NCI-H1436 (cell line): ENCODE measurements at places on chromosomes 16 and 17.

DNA sequence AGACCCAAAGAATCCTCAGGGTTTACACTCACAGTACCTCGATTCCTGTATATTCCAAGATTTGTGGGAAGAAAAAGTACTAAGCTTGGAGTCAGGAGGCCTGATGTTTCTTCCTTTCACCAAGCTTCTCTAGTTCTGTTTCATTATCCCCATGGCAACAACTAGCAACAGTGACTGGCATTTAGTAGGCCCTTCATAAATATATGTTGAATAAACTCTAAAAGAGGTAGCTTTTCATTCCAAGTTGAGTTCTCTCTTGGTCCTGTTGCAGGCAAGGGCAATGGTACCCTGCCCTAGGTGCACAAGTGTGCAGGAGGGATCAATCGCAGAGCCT lies 527 bp upstream of the UBE2Z start:
- peak; percentile 24 for DNase-seq

GRCh38 chr17:43840814-43841213 lies 6.2 kb upstream of the CD300LG start:
- no peak for DNase-seq

GRCh38 chr17:71283486-71283885 lies 837.3 kb upstream of the SOX9 start:
- DNase-seq = no peak

DNA sequence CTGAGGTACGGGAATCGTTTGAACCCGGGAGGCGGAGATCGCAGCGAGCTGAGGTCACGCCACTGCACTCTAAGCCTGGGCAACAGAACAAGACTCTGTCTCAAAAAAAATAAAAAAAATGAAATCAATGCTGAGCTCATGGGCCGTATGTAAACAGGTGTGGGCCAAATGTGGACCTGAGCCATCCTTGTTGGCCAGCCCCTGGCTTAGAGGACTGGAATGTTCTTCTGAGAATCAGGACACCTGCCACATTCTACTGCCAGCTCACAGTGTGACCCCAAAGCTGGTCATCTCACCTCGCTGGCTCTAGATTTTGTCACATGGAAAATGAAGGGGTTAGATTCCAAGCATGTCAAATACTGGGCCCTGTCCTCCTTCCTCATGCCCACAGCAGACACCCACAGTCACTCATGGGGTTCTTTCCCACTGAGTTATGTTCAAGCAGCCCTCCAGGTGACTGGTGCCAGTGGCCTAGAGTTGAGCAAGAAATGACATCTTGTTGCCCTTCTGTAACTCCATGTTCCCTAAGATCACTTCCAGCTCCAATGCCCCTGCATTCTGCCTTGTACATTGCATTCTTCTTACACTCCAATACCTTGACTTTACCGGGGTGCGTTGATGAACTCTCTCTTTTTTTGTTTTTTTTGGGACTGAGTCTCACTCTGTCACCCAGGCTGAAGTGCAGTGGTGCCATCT lies 110.6 kb downstream of the ABCC1 start:
- no peak for DNase-seq

- DNase-seq = no peak
These were observed 124.4 kb downstream of the SPACA3 start for GRCh38 chr17:33116021-33116551.

GRCh38 chr16:90078579-90078895 lies 1.4 kb upstream of the PRDM7 start:
- no peak for DNase-seq

- no peak for DNase-seq
These were observed 34.3 kb upstream of the TMEM92 start for GRCh38 chr17:50239937-50240336.

- DNase-seq = no peak
These were observed 19.7 kb upstream of the SPPL2C start for GRCh38 chr17:45824901-45825492.

DNA sequence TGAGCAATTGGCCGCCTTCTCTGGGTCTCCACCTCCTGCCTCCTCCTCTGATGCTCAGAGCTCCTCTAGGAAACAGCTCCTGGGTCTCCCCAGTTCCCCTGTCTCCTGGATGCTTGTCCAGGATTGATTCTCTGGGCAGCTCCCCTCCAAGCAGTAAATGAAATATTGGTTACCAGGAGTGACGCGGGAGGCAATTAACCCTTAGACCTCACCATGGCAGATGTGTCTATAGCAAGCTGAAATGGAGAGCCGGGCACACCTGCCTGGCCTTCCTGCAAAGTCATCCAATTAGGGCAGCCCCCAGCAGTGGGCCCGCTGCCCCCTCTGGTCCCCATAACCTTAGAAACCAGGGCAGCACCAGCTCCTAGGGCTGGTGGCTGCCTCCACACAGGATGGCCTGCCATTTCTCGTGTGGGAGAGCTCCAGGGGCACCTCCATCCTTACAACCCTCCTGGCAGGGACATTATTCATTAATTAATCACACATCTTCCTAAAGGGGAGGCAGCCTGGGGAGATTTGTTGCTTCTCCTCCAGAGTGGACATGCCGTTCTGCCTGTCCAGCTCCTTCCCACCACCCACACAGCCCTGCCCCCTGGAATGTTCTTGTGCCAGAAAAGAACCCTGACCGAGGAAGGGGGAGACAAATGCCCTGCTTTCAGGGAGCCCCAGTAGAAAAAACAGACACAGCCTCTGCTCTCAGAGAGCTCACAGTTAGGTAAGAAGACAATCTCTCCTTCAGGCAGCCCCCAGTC lies 8.3 kb upstream of the KIF18B start:
- DNase-seq = no peak

DNA sequence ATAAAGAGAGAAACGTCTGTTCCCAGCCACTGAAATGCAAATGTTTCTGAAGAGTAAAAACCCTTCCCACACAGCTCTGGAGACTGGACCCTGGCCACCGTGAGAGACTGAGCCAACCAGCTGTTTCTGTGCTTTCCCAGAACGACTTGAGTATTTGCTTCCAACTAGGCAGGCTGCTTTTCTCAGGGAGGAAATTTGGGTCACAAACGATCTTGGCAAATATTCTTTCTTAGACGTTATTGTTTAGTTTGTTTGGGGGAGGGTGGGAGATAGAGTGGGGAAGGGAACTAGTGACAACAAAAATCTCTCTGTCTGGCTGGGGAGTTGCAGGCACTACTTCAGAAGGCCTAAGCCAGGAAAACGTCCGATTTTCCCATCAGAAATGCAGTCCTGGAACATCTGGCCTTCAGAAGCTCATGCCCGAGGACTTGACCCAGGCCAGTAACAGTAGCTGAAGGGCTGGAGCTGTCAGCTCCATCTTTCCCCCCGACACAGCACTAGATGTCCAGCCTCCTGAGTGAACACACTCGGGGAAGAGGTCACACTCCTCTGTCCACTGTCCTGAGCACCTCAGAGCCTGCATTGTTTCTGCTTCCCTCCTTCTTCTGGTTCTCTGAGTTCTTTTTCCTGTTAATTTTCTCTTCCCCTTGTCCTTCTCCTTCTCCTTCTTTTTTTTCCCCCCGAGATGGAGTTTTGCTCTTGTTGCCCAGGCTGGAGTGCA lies 4.0 kb downstream of the CCDC92B start:
- no peak for DNase-seq

- DNase-seq = peak; percentile 67
These were observed 3.9 kb downstream of the TSPOAP1 start for GRCh38 chr17:58324409-58325288.

GRCh38 chr17:45040459-45040858 lies 11.0 kb downstream of the DCAKD start:
- DNase-seq = no peak
